NCI-H146 (cell line): ENCODE measurements at places on chromosomes 16 and 17.

- DNase-seq = peak; percentile 31
These were observed 2.9 kb downstream of the TNS4 start for GRCh38 chr17:40498281-40499084.

DNA sequence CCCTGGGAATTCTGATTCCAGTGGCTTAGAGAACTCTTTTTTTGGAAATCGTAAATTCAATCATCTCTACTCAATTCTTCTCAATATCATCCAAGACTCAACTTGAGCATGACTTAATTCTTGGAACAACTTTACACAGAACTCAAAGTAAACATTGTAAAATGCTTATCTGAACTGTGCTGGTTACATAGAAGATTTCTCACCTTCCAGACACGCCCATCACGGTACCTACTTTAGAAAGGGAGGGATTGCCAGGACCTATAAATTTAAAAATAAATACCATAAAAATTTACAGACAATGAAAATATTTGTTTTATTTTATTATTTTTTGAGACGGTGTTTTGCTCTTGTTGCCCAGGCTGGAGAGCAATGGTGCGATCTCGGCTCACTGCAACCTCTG, 26.5 kb downstream of the MAP1LC3B start:
- DNase-seq = no peak

GRCh38 chr16:56776562-56776961, 46.6 kb downstream of the NUP93 start:
- no peak for DNase-seq

DNA sequence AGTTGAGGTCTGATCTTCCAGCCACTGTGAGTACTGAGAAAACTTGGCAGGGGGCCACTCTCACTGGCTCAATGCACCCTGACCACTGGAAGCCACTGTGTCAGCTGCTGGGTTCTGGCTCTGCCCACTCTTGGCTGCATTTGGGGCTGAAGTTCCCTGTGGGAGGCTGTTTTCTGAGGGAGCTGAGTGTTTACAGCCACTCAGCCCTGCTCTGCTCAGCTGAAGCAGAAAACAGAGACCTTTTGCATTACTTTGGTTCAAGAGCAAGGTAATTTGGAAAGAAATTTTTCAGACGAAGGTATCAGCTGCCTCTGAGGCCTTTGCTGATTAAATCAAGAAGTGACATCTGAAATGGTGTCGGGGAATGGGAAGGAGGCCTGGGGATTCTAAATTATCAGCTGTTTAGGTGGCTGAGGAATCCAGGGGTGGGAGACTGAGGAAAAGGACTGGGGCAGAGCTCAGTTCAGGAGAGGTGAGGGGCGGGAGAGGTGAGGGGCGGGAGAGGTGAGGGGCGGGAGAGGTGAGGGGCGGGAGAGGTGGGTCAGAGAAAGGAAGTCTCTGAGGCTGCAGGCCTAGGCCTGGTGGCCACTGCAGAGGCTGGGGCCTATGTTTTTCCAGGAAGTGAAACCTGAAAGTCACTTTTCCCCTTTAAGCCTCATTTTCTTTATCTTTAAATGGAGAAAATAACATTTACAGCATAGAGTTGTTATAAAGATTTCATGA, at the start of gene ACSM5:
TSS of gene ACSM5 (plus strand) at position 137 of the 723 bp plus-strand sequence. CDS start 1,951 bp downstream, outside the sequence.
- no peak for DNase-seq

- no peak for DNase-seq
These were observed 52.4 kb downstream of the DUSP14 start for GRCh38 chr17:37541880-37542660.

DNA sequence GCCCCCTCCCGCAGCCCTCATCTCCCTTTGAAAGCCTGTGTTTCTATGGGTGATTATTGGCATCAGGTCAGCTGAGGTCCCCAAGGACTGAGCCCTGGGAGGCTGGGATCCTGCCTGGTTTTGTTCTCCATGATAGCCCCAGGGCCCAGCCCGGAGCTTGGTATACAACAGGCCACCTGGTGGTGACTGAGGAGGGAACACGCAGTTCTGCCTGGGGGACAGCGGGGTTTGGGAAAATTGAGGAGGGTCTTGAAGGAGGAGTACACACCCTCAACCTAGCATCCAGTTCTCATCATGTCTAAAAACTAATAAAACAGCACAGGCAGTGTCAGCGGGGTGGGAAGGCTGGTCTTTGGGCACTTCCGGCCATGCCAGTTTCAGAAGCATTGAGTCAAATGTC, 335.1 kb downstream of the CPPED1 start:
- peak; percentile 72 for DNase-seq

- no peak for DNase-seq
These were observed 11.9 kb downstream of the RAB40B start for GRCh38 chr17:82686366-82687324.

DNA sequence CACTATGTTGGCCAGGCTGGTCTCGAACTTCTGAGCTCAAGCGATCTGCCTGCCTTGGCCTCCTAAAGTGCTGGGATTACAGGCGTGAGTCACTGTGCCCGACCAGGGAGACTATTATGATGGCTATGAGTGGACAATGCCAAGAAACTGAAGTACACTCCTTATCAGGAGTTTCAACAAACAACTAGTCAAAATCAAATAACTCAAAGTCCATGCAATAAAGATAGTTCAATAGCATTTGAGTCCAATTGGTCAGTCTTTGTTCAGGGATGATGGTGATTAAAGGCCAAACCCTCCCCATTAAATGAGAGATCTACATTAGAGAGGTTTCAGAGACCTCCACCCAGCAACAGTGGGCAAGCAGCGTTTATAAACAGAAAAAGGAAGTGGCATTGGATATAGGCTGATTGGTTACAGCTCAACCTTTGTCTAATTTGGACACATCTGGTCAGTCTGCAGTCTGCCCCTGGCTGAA, 8.0 kb downstream of the CHST5 start:
- no peak for DNase-seq
